ENCODE measurements at places on chromosomes 6 and 20.

GRCh38 chr6:99997141-99997540, 3.1 kb upstream of the MCHR2 start:
- DNase-seq: no peak

DNA sequence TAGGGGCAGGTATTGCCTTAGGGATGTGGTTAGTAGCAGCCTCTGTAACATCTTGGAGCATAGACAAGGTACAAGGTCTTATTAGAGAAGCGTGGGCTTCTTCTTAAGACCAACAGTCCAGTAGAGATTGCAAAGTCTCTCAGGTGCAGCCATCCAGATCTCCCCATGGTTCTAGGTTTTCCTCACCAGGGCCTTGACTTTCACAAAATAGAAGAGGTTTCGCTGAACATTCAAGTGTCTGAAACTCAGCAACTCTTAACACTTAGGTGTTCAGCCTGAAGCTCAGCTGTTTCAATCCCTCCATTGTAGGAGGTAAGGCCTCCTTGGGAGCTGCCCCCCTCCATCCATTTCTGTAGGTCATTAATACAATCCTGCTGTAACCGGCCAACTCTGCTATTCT, 44.4 kb downstream of the GOPC start:
- DNase-seq: no peak

GRCh38 chr6:2712102-2712501, 38.6 kb downstream of the MYLK4 start:
- DNase-seq: no peak

- no peak for DNase-seq
These were observed 36.2 kb downstream of the TGM3 start for GRCh38 chr20:2331901-2332565.

DNA sequence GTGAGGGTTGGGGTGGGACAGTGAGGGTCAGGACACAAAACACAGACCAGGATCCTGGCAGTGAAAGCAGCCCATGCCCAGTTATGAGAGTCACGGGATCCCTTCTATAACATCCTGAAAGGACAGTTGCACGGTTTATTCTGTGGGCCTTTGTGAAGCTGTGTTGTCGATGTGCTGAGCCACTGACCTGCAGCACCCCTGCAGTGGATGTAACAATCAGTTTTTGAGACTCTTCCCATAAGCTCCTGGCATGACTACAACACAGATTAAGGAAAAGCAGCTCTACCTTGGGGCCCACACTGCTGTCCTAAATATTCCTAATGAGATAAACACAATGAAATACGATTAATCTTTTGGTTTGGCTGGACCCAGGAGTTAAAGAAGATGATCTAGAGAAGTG, 3.7 kb downstream of the PYGB start:
- no peak for DNase-seq

DNA sequence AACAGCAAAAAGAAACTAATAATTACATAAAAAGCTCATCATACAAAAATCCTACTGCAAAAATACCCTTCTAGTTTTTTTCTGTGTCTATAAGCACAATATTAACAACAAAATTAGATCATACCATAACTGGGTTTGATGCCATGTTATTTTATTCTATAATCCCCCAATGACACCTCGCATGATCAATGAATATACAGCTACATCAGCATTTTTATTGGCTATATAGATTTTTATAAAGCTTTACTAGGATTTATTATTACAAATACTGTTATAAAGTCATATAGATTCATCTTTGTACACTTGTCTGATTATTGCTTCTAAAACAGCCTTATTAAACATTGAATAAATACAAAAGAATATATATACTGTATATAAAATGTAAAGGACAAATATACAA, 45.1 kb upstream of the GLP1R start:
- no peak for DNase-seq

- DNase-seq: no peak
These were observed 145.7 kb upstream of the PRSS16 start for GRCh38 chr6:27101824-27102223.

Data from glomerular endothelial cell (primary cell).